ENCODE measurements at places on chromosomes 6 and 20. TPM values are rescaled to one million over a fixed set of nuclear protein-coding genes. Genes with fewer than 3 reads are reported as not detected.

DNA sequence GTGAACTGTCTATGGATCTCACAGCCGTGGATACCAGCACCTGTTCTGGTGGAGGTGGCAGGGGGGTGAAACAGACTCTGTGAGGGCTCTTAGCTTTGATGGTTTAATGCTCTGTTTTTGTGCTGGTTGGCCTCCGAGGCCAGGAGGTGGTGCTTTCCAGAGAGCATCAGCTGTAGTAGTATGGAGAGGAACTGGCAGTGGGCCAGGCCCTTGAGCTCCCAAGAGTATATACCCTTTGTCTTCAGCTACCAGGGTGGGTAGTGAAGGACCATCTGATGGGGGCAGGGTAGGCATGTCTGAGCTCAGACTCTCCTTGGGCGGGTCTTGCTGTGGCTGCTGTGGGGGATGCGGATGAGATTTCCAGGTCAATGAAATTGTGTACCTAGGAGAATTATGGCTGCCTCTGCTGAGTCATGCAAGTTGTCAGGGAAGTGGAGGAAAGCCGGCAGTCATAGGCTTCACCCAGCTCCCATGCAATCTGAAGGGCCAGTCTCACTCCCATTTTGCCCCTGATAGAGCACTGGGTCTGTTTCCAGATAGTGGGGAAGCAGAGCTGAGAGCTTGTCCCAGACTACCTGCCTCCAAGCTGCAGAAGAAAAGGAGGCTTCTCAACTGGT, 102.7 kb upstream of the AHI1 start:
- no peak for DNase-seq

DNA sequence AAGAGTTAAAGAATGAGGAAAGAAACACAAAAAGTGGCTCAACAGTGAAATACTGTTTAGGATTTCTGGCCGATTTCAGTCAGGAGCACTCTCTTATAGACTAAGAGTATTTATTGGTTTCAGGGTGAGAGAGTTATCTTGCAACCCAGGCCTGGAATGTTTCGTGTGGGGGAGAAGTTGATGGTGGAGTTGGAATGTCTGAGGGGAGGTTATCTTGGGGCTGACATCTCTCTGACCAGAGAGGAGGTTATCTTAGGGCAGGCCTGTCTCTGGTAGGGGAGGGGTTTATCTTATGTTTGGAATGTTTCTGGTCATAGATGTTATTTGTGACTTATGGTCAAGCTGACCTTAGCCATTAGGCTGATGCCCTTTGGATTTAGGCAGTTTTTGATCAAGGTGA, 80.3 kb downstream of the HTR1B start:
- no peak for DNase-seq

- no peak for DNase-seq
Measured at GRCh38 chr20:58697201-58697866, 4.7 kb downstream of the NPEPL1 start.

GRCh38 chr6:36725581-36725980, 28.0 kb downstream of the RAB44 start:
- no peak for DNase-seq

DNA sequence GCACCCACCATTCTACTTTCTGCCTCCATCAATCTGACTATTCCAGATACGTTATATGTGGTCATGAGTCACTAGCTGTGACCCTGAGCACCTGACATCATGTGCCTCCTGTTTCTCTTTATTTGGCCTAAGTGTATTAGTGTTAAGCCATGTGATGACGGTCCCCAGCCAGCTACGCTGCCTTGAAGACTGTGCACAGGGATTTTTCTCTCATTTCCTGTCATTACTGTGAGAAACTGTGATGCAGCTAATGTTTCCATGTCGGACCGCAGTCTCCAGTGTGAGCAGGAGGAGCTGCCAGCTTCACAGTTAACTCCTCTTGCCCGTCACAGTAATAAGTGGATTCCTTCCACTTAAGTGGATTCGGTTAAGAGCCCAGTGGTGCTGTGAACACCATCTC, 9.9 kb upstream of the SPATS1 start:
- no peak for DNase-seq

DNA sequence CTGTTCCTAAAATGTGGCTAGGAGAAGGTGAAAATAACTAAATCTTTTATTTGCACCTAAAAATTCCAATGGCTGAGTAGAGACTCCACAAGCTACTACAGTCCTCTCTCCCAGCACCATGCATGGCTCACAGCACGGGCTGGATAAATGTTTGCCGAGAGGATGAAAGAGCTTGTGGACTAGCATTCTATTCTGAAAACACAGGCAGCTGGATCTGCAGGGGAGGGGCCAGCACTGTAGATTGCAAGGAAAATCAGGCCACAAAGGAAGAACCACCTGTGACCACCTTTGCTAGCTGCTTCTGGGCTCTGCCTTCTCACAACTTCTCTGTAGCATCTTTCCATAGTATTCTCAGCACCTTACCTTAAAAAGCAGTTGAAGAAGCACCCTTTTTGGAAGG, 46.6 kb downstream of the CLIC5 start:
- no peak for DNase-seq

- no peak for DNase-seq
Measured at GRCh38 chr6:44229376-44230033, 6.1 kb downstream of the SLC29A1 start.

GRCh38 chr6:52547647-52548352, 29.1 kb downstream of the TRAM2 start:
- DNase-seq, result no peak

OVOL2 gene
- not detected for total RNA-seq

GRCh38 chr20:15817351-15817750, 755.9 kb downstream of the KIF16B start:
- DNase-seq, result no peak

DNA sequence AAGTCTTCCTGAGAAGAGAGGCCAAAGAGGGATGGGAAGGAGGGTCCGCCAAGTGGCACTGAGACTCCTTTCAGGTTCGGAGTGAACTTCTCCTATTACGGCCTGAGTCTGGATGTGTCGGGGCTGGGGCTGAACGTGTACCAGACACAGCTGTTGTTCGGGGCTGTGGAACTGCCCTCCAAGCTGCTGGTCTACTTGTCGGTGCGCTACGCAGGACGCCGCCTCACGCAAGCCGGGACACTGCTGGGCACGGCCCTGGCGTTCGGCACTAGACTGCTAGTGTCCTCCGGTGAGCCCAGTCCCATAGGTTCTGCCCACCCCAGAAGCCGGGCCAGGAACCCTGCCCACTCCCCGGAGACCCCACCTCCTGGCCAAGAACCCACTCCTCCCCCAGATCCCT, 4.1 kb downstream of the SLC22A7 start:
- no peak for DNase-seq

- DNase-seq, result no peak
Measured at GRCh38 chr20:9615766-9616454, 101.5 kb downstream of the LAMP5 start.

DNA sequence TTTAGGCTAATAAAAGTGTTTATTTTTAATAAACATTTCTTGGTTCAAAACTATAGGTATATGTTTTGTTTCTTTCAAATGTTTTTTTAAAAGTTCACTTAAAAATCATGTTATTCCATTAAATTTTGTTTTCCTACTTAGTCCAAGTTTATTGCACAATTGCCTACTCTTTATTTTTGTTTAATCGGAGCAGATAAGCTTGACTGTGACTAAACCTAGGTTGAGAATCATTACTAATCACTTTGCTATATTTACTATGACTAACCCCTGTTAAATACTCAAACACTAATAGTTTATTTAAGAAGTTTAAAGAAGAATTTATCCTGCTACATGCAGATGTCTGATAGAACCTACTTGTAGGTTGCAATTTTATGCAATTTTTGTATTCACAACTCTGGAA, 18.8 kb downstream of the MAP3K4 start:
- DNase-seq, result no peak

DNA sequence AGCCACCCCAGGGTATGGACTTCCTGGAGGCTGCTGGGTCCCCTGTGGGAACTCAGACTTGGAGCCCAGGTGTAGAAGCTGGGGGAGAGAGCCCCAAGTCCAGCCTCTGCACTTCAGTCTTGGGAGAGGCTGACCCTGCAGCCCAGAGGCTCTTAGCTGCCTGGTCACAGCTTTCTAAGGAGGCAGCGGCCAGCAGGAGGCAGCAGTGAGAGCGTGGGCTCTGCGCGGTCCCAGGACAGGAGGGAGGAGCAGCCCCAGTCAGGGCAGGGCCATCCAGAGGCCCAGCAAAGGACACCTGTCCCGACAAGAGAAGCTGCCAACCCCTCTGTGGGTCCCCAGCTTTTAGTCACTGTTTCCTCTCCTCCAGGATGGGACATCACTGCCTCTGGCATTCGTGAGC, 9.4 kb downstream of the TREML2 start:
- DNase-seq, result no peak

- DNase-seq, result no peak
Measured at GRCh38 chr6:98777762-98778161, 56.6 kb upstream of the POU3F2 start.

SPTLC3 gene
- 1.2 TPM for total RNA-seq

Data from activated CD4-positive, alpha-beta T cell treated with anti-CD3 and anti-CD28 coated beads, Interleukin-2, amount 10 ng/mL, durations not matched to agents 7 days and 5 days (primary cell).